Activated naive CD4-positive, alpha-beta T cell treated with anti-CD3 and anti-CD28 coated beads, Interleukin-2, amount 10 ng/mL, durations not matched to agents 7 days and 5 days (primary cell): ENCODE measurements at places on chromosomes 3 and 15.

DNA sequence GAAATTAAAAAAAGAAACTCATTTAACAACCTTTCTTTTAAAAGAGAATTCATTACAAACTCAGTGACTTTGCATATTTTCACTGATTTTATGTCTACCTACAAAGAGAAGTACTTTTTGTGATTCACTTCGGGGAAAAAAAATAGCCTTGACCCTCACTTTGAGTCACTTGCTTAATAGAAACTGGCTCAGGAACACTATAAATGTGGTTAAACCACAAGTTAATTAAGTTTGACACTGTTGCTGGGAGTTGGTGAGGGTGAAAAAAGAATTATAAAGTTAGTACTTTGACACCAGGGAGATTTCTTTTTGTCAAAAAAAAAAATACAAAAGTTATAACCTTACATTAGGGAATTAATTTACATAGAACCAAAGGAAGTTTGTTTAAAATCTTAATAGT is 810.9 kb downstream of the NR2F2 start:
- no peak for DNase-seq

DNA sequence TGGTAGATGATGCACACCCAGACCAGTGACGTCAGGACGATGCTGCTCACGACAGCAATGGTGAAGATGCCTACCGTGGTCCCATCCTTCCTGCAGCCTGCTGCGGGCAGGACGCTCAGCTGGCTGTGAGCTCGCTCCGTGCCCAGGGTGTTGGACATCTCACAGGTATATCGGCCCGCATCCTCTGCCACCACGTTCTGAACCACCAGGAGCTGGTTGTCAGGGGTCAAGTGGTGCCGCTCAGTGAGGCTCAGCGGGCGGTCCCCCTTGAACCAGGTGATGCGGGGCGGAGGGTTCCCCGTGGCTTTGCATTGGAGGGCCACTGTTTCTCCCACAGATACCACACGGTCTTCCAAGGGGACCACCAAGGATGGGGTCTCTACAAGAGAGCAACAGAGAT is 117.8 kb downstream of the LRIG1 start:
- no peak for DNase-seq

- no peak for DNase-seq
These were observed 65.6 kb downstream of the SUMF1 start for GRCh38 chr3:4401441-4401840.

DNA sequence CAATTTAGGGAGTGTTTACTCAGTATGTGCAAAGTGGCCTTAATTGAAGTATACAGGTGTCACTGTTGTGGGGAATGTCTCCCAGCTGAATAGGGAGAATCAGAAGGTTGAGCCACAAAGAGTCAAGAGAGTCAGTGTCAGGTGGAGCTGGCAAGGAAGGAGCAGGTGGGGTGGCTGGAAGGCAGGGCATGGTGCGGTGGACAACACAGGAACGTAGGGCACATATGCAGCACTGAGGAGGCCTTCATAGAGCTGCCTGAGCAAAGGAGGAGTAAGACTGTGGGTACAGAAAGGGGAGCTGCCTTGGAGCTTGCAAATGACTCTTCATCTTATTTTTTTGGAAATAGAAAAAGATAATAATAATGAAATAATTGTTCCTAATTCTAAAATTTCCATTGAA is 20.0 kb downstream of the ARHGEF3 start:
- no peak for DNase-seq

- DNase-seq = no peak
These were observed 282.0 kb upstream of the VEPH1 start for GRCh38 chr3:157785102-157785826.

GRCh38 chr3:33808559-33808958 is 10.1 kb downstream of the PDCD6IP start:
- DNase-seq = no peak

DNA sequence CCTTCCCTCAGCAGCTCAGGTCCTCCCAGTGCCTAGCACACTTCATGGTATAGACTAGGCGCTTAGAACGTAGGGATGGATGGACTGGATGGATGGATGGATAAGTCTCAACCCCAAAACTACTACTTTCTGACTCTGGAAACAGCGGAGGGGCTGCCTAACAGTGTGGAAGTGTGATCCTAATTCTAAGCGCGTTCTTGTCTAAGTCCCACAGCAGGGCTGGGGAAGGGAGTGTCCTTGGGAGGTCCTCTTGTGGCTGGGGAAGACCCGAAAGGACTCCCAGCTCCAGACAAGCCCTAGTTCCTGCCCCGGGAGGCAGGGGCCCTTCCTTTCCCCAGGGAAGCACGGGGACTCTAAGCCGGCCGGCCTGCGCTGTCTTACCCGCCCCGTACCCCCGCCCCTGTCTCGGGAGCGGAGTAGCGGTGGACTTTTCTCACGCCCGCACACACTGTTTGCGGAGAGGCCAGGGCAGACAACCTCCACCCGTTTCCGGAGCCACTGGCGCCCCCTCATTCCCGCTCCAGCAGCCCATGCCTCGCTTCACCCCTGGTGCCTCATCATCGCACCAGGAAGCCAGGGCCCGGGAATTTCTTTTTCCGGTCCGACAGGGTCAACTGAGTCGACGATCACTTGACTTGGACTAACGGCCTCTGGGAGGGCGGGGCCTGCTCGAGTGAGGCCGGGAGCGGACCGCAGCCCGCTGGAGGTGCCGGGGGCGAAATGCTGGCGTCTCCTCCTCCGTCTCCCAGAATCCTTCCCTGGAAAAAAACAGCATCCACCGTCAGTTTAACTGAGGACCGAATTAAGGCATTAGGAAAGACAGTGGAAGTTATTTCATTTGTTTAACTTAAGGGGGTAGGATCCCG is 133.3 kb downstream of the TBC1D2B start:
- peak; percentile 68 for DNase-seq

GRCh38 chr3:54494209-54494608 is 371.9 kb downstream of the CACNA2D3 start:
- no peak for DNase-seq

- no peak for DNase-seq
These were observed 53.8 kb upstream of the TPM1 start for GRCh38 chr15:62988701-62989100.

DNA sequence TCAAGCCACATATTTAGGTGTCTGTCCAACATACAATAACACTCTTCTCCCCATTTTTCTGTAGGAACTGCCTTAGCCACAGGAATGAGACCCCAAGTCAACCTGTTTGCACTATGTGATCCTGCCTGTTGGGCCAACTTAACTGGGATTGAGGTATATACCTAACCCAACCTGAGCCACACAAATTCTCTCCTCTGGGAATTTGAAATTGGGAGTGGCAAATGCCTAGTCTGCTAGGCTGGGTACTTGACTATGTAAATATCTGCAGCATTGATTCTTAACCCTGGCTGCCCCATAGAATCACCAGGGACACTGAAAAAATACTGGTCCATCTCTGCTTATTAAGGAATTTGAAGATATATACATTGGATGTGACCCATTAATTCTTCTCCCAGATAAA is 35.2 kb upstream of the TNIK start:
- DNase-seq = no peak

DNA sequence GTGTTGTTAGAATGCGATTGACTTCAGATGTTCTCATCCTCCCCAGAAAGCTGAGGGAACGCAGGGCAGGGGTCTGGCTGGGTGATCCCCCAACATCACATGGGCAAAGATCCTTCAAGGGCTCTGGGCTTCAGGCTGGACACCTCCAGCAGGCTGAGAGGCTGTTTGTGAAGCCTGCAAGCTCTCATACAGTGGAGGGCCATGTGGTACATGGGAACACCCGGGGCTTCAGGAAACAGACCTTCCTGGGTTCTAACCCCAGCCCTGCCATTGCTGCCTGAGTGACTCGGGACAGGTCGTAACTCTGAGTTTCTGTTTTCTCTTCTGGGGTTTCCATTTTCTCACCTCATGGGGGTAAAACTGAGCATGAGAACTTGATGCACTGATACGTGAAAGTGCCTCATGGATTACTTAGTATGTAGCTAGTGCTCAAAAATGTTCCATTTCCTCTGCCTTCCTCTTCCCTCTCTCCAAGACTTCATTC is 81.2 kb downstream of the TLE3 start:
- DNase-seq = peak; percentile 17

GRCh38 chr3:31772758-31773473 is 208.1 kb downstream of the OSBPL10 start:
- no peak for DNase-seq

DNA sequence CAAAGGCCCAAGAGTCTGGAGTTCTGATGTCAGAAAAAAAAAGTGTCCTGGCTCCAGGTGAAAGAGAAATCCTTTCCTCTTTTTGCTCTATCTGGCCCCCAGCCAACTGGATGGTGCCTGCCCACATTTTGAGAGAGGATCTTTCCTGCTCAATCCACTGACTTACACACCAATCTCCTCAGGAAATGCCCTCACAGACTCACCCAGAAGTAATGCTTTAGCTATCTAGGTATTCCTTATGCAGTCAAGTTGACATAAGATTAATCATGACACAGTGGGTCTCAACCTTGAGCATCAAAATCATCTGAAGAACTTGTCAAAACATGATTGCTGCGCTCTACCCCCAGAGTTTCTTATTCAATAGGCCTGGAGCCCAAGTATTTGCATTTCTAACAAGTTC is 31.2 kb downstream of the STRIT1 start:
- DNase-seq = no peak

- DNase-seq = no peak
These were observed 7.2 kb downstream of the RNF13 start for GRCh38 chr3:149820183-149820582.

GRCh38 chr15:47618241-47618640 is 99.1 kb upstream of the SEMA6D start:
- DNase-seq = no peak

DNA sequence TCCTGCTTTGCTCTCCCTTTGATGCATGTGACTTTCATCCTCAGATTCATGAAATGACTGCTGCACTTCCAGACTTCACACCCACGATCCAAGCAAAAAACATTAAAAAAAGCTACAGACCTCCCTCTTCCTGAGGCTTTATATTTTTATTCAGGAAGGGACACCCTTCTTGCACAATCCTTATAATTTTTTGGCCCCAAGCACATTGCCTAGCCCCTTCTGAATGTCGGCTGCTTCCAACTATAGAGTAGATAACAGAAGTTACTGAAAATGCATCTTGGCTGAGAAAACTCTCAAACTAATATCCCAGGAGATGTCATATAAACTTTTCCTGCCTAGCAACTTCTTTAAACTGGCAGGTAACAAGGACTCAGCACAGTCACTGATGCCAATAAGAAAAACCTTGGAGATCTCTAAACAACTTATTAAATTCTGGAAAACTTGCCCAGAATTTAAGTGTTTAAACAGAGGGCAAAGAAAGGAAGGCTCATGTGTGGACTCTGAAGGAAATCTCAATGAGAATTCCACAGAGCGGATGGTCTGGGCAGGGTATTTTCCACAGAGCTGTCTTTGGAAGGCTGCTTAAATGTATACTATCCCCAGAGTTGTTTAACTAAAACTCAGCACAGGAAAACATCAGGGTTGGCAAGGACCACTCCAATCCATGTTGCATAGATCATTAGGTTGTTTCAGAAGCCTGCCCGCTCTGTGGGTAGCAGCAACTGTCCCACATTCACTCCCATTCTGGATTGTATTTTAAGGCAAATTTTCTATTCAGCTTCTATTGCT is 746.8 kb upstream of the LMCD1 start:
- no peak for DNase-seq

- no peak for DNase-seq
These were observed 17.9 kb downstream of the FAM174B start for GRCh38 chr15:92637626-92638025.

DNA sequence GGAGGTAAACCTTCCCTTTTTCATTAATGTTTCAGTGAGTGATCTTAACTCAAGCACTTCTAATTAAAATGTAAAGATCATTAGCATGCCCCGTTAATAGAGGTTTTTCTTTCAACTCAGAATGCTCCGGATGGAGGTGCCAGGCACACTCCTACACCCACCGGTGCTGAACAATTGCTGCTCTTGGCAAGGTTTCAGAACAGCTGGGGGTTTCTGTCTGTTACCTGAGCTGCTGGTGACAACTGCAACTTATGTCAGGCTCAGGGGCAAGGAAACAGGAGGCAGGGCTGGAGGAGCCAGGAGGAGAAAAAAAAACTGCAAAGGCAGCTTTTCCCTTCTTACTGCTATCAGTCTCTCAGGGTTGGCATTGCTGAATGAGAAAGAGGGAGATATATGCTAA is 250.1 kb downstream of the DIPK2A start:
- DNase-seq = no peak

DNA sequence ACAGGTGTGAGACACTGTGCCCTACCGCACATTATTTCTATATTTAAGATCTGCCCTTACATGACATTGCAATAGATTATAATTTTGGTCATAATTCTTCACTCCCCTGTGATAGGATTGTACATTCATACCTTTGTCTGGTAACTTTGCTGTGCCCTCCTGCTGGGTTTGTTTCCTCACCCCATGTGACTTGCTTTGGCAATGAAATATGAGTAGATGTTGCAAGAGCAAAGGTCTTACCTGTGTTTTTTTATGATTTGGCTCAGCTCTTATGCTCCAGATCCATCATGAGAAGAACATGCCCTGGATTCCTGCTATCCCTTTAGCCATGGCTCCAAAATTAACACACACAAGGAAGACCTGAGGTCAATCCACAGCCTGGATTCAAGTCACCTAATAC is 137.7 kb upstream of the EOMES start:
- no peak for DNase-seq

DNA sequence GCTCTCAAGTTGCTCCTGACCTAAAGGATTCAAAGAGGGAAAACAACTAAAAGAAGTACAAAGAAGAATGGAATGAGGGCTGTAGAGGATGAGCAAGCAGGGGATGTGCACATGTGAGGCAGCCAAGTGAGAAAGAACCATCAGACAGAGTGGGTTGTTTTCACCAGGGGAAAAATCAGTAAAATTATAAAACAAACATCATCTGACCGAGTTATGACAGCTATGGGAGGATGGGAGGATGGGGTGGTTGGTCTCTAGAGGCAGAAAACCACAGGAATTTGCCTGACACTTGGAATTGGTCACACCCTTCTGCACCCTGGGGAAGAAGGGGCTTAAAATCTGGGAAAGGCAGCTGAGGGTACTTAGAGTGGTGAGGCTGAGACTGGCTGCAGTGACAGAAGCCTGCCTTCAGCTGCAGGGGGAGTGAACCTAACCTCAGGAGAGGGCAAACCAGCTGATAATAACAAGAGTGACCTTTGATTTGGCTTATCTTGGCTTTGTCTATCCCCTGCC is 10.1 kb downstream of the ARHGAP31 start:
- DNase-seq = no peak

DNA sequence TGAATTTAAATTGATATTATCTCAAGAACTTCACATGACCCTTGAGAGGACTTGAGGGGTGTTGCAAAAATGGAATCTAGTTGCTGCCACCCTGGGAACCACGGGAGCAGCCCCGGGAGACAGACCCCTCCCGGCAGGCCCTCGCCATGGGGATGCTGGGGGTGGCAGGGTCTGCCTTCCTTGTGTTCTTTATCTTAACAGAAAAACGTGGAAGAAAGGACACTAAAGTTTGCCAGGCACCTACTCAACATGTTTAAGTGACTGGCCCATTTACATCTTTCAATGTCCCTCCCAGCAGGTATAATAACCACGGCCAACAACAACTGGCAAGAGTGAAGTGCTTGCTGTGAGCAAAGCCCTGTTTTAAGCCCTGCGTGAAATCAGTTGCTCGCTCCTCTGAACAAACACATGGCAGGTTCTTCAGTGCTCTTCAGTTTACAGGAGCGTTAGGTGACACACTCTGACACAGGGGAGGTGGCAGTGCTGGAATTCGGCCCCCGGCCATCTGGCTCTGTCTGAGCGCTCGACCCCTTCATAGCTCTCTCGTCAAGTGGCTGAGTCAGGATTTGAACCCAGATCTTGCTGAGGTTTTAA is 112.5 kb downstream of the ASB7 start:
- no peak for DNase-seq
